SK-N-SH (cell line): ENCODE measurements at places on chromosomes 3 and 15.

GRCh38 chr15:66862940-66863335 is 160.9 kb downstream of the SMAD6 start:
- H3K4me1 ChIP-seq = no peaks in the 10 kb centered on the region; the same call in 1 of the 2 replicates
- no peak overlapping the region for H3K4me3 ChIP-seq
- no peak overlapping the region for H3K27ac ChIP-seq
- no peaks in the 10 kb centered on the region for H3K27me3 ChIP-seq
- no peaks in the 10 kb centered on the region for H3K36me3 ChIP-seq

DNA sequence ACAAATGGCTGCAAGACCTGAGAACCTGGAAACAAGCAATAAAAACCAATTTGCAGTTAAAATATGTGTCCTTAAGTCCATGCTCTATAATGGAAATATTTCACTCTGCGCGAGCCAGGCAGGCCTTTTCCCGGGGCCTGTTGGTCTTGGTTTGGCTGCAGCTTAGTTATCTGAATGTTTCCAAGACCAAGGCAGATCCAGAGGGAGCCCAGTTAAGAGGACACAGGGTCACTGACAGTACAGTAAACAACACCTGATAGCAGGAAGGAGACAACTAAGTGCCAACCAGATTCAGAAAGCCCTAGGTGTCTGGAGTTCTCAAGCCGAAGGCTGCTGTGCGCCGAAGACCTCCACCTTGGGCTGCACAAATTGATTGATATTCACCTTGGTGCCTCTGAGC is 32.8 kb downstream of the THSD4 start:
- H3K27me3 ChIP-seq = no peaks in the 10 kb centered on the region
- no peak for DNase-seq
- no peak overlapping the region for H3K27ac ChIP-seq
- peaks cover 22% of the 10 kb centered on the region for H3K36me3 ChIP-seq

GRCh38 chr3:58651276-58651675 is 15.3 kb downstream of the FAM3D start:
- H3K27ac ChIP-seq = no peak overlapping the region
- no peaks in the 10 kb centered on the region; the same call in 1 of the 2 replicates for H3K4me1 ChIP-seq
- peaks cover 9% of the 10 kb centered on the region; the same call in 1 of the 2 replicates for H3K27me3 ChIP-seq
- no peaks in the 10 kb centered on the region for H3K36me3 ChIP-seq
- H3K4me3 ChIP-seq = no peak overlapping the region

GRCh38 chr3:39290255-39290654 is 10.4 kb upstream of the CX3CR1 start:
- H3K4me1 ChIP-seq = no peaks in the 10 kb centered on the region
- no peak overlapping the region for H3K27ac ChIP-seq
- H3K27me3 ChIP-seq = no peaks in the 10 kb centered on the region
- DNase-seq = no peak

- no peaks in the 10 kb centered on the region for H3K27me3 ChIP-seq
- no peak within 1 kb of the TSS for H3K27ac ChIP-seq
- H3K4me1 ChIP-seq = peaks cover 9% of the 10 kb centered on the region
- DNase-seq = peak; percentile 82
- no peak within 1 kb of the TSS for H3K4me3 ChIP-seq
These were observed at the start of gene GALNT15 for GRCh38 chr3:16174389-16174788. Gene GALNT15, plus strand, starts transcription at chr3:16174680. Its CDS starts 472 bp downstream, at chr3:16175152.
